ENCODE measurements at places on chromosomes 12 and 14. TPM values are rescaled to one million over a fixed set of nuclear protein-coding genes. Genes with fewer than 3 reads are reported as not detected.

Gene EIF2B1
- 49.3 TPM for total RNA-seq

Gene MYO1H
- total RNA-seq, result not detected

Gene NGB
- not detected for total RNA-seq

Gene MYH6
- not detected for total RNA-seq

Gene MGAT2
- 55.5 TPM for total RNA-seq

Gene CORO1C
- 391 TPM for total RNA-seq

Gene ACRBP
- 0.60 TPM for total RNA-seq

Gene TNFAIP2
- 29.5 TPM for total RNA-seq

Gene PRPH
- not detected for total RNA-seq

Gene TAS2R14
- total RNA-seq, result 1.7 TPM

Gene FGF23
- not detected for total RNA-seq

Gene KRT73
- total RNA-seq, result not detected

Gene IFT81
- 12.3 TPM for total RNA-seq

Gene SLC17A8
- total RNA-seq, result not detected

Gene FSCB
- total RNA-seq, result not detected

Gene CNIH1
- total RNA-seq, result 148 TPM

Gene SDR39U1
- 28.1 TPM for total RNA-seq

Gene PTCSC3
- total RNA-seq, result not detected

Gene PIANP
- total RNA-seq, result 3.6 TPM

Gene IGF1
- total RNA-seq, result 1.9 TPM

Gene C12orf60
- total RNA-seq, result 1.7 TPM

Gene KRT6A
- total RNA-seq, result 0.95 TPM

Gene IFNG-AS1
- not detected for total RNA-seq

Gene ASIC1
- total RNA-seq, result 8.2 TPM

Gene KCNC2
- total RNA-seq, result not detected

Gene TMCC3
- 3.5 TPM for total RNA-seq

Gene EFS
- total RNA-seq, result 6.5 TPM

Gene IGFBP6
- 26.3 TPM for total RNA-seq

Gene DIO3
- total RNA-seq, result 0.79 TPM

Gene CPNE8
- 9.4 TPM for total RNA-seq

Gene FAM222A
- 1.2 TPM for total RNA-seq

Gene PZP
- not detected for total RNA-seq

Gene OVCH1
- total RNA-seq, result not detected

Gene OR9K2
- total RNA-seq, result not detected

Gene SYNDIG1L
- not detected for total RNA-seq

All from astrocyte (in vitro differentiated cells and primary cell).